ENCODE measurements at places on chromosomes 1 and 21.

DNA sequence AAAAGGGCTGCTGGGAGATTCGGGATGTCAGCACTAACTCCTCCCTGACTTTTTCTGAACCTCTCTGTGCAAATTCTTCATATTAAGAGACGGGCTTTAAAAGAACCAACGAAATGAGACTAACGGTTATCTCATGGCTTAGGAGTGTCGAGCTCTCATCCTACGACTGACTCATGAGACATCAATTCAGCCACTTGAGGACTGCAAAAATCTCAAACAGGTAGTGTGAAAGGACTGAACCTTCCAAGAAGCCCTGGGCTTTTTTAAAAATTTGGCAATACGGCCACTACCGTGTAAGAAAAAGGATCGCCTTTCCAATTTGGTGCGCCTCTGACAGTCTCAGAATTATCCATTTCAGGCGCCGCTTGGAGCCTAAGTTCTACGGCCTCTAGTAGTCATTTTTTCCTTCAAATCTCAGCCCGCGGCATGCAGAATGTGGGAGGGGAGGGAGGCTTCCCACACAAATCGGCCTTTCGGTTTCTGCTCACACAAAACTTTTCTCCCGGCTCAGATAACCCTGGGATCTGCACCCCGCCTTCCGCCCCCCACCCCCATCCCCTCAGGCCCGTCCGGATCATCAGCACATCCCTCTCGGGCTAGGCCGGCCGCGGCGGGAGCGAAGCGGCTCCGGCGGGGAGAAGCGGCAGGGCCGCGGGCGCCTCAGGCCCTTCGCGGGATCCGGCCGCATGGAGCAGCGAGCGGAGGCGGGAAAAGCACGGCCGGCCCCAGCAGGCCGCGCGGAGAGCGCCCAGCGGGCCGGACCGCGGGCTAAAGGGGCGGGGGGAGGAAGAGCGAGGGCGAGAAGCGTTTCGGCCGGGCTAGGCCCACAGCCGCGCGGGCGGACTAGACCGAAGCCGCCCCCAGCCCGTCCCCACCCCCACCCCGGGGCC, 618 bp downstream of the HNRNPR start:
- DNase-seq = no peak

GRCh38 chr1:201456499-201457309, 12.3 kb downstream of the PHLDA3 start:
- DNase-seq = peak; percentile 88

DNA sequence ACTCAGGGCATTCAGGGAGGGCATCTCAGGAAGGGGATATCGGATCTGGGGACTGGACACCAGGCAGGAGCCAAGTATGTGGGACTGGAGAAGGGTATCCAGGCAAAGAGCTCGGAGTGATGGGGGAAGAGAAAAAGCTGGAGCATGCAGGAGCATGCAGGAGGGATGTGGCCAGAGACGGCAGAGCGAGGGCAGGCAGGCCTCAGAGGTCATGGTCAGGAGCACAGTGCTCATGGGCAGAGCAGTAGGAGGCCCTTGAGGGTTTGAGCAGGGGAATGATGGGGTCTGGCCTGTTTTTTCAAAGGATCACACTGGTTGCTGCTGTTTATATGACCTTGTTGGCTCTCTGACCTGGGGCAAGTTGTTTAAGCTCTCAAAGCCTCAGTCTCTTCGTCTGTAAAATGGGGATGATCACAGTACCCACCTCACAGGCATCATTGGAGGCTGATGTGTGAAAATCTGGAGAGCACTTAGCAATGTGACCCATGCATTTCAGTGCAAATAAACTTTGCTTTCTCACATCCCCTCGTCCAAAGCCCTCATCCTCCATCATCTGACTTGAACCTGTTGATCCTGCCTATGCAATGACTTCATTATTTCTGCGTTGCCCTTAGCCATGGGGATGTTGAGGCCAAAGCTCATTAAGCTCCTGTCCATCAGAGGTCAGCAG, 273.1 kb downstream of the MATN1 start:
- no peak for DNase-seq

GRCh38 chr1:93613898-93614297, 67.7 kb downstream of the BCAR3 start:
- peak; percentile 57 for DNase-seq

- DNase-seq = no peak
These were observed 21.7 kb downstream of the EPS15 start for GRCh38 chr1:51497340-51497739.

GRCh38 chr1:218346391-218347204, 1.5 kb downstream of the TGFB2 start:
- no peak for DNase-seq

- DNase-seq = no peak
These were observed 15.8 kb downstream of the RCC1 start for GRCh38 chr1:28521502-28522164.

DNA sequence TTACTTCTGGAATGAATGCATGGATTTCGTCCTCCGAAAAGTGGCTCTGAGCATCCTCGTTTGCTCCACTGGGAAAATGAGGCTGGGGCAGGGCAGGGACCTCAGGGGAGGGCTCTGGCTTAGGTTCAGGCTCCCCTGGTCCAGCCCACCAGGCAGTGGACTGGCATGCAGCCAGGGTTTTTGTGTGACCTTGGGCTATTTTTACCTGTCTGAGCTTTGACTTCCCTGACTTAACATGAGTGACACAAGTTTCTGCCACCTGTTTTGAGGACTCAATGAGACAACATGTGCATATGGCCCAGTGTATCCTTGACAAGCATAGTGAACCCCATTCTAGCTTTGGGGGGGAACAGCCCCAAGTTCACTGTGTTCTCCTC, 32.6 kb upstream of the EDN2 start:
- DNase-seq = peak; percentile 33

- DNase-seq = no peak
These were observed 1.2 kb upstream of the EPHA10 start for GRCh38 chr1:37765916-37766664.

GRCh38 chr1:87362834-87363426, 34.2 kb downstream of the LMO4 start:
- DNase-seq = no peak

DNA sequence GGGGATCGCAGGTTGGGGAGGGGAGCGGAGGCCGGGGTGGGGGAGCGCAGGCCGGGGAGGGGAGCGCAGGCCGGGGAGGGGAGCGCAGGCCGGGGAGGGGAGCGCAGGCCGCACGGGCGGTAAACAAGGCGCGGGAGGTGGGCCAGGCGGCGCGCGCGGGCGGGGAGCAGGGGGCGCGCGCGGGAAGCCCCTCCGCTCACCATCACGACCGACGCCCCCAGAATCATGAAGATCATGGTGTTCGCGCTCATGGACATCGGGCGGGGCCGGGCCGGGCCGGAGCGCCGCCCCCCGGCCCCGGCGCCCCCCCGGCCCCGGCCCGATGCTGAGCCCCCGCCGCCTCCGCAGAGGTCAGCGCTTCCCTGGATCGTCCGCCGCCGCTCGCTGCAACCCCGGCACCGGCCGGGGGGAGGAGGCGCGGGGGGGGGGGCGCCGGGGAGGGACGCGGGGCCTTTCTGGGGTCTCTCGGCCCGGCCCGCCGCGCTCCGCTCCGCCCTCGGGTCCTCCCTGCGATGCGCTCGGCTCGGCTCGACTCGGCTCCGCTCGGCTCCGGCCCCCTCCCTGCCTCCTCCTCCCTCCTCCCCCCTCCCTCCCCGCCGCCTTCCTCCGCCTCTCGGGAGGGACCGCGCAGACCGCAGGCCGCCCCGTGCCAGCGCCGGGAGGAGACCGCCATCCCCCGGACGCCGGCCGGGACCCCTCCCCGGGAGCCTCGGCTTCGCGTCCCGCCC, at the start of gene TMEM240:
Gene TMEM240 (minus strand): TSS at position 535 of the 728 bp plus-strand sequence. CDS start 278 bp downstream, at position 257.
- peak; percentile 95 for DNase-seq

DNA sequence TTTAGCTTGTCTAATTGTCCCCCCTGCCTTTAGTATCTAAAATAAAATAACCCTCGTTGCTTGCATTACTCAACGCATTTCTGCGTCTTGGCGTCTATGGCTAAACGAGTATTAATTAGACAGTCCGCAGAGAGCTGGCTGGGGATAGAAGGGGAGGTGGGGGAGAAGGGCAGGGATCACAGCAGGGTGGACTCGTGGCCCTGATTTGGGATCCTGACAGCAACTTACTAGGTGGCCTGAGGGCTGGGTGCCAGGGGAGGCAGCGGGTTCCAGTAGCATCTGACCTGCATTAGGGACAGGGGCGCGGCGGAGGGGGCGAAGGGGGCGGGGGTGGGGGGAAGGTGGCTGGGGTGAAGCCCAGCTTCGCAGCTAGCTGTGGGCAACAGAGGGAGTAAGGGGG, 1.1 kb upstream of the BACE2 start:
- peak; percentile 59 for DNase-seq

DNA sequence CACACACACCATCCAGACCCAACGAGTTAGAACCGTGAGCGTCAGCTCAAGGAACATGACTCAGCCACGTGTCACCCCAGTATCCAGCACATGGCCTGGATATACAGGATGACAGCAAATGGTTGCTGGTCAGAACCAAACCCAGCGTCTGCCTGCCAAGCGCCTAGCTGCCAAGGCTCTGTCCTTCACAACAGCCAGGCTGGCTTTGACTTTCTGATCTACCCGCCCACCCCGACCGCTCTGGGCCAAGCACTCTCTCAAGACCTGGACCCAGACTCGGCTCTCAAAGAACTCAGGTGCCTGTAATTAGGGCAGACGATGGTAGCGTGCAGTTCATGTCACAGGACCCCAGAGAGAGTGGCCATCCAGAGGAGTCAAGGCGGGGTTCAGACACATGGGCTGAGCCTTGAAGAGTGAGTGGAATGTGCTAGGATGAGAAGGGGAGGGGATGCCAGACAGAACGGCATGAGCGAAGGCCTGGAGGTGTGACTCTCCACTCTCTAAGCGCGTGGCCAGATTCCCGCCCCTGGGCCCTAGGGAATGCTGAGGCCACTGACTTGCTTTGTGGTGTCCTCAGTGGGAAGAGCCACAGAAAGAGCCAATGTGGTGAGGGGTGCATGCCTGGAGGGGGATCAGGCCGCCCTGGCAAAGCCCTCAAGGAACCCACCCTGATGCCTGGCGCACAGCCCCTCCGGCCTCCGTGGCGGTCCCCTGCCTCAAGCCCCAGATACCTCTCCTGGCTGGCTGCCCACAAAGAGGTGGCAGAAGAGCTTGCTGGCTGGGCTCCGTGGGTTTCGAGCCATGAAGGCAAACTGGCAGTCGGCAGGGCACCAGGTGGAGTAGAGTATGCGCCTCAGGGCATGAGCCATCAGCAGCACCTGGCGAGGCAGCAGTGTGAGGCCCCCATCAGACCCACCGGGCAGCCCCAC, 7.0 kb downstream of the SH2D5 start:
- peak; percentile 41 for DNase-seq

GRCh38 chr1:183859831-183860230, 54.9 kb downstream of the RGL1 start:
- no peak for DNase-seq

DNA sequence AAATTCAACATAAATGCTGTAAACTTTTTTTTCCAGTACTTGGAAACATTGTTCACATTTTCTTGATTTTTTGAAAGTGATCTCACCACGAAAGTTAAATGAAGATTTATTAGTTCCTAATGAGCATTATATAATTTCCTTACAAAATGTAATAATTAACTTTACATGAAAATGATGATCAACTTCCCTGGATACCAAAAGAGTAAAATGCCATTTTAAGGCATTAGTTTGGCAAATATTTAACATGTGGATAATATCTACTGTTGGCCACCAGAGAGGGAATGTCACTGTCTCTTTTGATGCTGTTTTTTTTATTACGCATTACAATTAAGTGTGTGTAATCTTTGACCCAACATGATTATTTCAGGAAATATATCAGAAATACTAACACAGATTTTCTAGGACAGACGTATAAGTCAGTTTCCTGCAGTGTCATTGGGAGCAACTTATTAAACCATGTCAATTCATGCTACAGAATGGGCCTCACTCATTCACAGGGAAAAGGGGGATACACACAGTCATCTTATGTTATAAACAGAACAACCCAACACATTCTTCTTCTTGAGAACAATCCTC, 903.9 kb upstream of the ADGRL2 start:
- no peak for DNase-seq

- DNase-seq = no peak
These were observed 14.7 kb downstream of the RUNX1 start for GRCh38 chr21:35034203-35034926.

- no peak for DNase-seq
These were observed 11.1 kb downstream of the PTPRC start for GRCh38 chr1:198649968-198650338.

GRCh38 chr1:202106340-202107254, 16.1 kb upstream of the GPR37L1 start:
- DNase-seq = no peak

DNA sequence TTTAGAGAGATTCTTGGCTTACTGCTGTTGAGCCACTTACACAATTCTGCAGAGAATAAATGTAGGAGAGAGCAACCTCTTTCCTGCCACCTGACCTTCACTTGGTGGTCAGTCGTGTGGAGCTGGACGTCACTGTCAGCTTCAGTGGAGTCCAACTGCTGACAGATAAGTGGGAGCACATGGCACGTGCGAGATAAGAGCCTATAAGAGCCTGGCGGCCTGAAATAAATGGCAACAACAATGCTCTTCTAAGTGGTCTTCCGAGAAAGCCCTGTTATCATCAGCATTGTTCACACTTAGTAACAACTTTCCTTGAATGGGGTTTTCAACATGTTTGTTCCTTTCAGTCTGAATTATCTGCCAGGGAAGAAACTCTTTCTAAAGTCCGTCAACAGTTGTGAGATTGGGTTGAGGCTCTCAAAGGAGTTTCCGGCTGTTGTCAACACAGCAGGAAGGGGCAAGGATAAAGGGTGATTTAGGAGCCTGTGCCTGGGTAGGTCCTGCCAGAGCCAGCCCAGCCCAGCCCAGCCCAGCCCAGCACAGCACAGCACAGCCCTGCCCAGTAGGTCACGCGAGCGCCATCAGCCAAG, 57.2 kb upstream of the RUNX1 start:
- peak; percentile 61 for DNase-seq

- no peak for DNase-seq
These were observed 14.9 kb downstream of the LIX1L start for GRCh38 chr1:145942871-145943270.

- no peak for DNase-seq
These were observed 347.4 kb downstream of the KCNH1 start for GRCh38 chr1:210786546-210786945.

DNA sequence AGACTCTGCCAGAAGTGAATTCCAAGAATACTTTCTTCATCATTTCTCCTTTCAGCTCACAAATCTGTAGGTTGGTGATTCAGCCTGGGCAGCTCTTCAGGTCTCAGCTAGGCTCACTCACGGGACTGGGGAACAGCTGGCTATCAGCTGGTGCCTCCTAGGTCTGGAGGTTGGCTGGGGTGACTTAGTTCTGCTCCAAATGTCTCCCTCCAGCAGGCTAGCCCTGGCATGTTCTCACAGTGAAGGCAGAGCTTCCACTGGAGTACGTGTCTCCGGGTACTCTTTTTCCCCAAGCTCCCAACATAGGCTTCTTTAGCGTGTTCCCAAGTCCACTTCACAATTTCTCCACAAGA, 12.5 kb upstream of the VAMP4 start:
- DNase-seq = peak; percentile 16

DNA sequence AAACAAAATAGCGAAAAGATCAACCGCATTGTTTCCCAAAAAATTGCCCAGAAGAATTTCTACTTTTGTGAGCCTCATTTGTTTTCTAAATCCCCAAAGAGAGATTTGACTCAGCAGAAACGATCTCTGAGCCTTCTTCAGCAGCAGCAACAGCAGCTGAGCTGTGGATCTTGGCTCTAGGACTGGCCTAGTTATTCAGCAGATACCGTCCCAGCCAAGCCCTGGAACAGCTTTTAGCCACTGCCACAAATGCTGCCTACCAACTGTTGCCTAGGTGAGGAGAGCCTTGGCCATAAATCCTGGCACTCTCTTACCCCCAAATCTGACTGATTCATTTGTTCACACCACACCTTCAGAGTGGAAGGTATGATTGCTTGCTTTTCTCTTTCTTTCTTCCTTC, 320.1 kb downstream of the TGFB2 start:
- DNase-seq = peak; percentile 81
